ENCODE measurements at places on chromosomes 7 and 10. TPM values are rescaled to one million over a fixed set of nuclear protein-coding genes. Genes with fewer than 3 reads are reported as not detected.

Gene TMEM270
- not detected for total RNA-seq

Gene PLAU
- total RNA-seq: 6.0 TPM

DNA sequence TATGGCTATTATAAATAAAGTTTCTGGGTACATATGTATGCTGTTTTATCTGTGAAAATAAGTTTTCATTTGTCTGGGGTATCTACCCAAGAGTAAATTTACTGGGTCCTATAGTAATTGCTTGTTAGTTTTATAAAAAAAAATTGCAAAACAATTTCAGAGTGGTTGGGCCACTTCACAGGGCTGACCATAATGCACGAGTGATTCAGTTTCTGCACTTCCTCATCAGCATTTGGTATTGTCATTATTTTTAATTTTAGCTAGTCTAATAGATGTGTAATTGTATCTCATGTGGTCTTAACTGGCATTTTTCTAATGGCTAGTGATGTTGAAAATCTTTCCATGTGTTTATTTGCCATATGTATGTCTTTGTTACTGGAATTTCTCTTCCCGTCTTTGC, 452.4 kb upstream of the AKR1E2 start:
- H3K27me3 ChIP-seq: no peaks in the 10 kb centered on the region
- no peak overlapping the region for H3K4me3 ChIP-seq
- no peaks in the 10 kb centered on the region for H3K4me1 ChIP-seq
- DNase-seq: no peak
- no peaks in the 10 kb centered on the region for H3K36me3 ChIP-seq
- H3K27ac ChIP-seq: no peak overlapping the region

GRCh38 chr10:127133225-127133624, 63.2 kb downstream of the INSYN2A start:
- H3K27ac ChIP-seq: no peak overlapping the region
- DNase-seq: no peak
- no peaks in the 10 kb centered on the region for H3K36me3 ChIP-seq
- no peak overlapping the region for H3K4me3 ChIP-seq
- H3K4me1 ChIP-seq: no peaks in the 10 kb centered on the region

DNA sequence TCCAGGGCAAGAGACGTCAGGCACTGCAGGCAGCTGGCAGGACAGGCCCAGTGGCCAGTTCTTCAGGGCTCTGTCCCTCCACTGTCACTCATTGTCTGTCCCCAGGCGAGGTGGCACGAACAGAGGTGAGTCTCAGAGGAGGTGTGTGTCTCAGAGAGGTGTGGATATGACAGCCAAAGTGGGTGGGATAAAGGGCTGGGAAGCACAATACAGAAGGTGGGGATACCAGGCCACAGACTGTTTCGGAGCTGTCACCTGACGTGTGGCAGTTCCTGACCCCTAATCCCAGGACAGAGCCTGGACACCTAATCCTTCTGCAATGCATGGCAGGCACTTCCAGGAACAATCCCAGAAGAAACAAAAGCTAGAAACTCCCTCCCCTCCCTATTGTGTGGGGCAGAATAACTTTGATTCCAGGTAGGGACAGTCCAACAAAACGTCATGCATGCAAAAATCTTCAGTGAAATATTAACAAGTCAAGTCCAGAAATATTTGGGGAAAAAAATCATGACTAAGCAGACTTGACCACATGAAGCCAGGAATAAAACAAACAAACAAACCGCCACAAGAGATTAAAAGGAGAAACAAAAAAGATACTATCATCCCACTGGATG, 11.6 kb downstream of the KLRG2 start:
- peaks cover 8% of the 10 kb centered on the region for H3K4me1 ChIP-seq
- DNase-seq: no peak
- peak overlapping the region; percentile 71 for H3K27ac ChIP-seq
- H3K4me3 ChIP-seq: no peak overlapping the region
- H3K27me3 ChIP-seq: no peaks in the 10 kb centered on the region

Gene UPK3B
- 10.8 TPM for total RNA-seq

DNA sequence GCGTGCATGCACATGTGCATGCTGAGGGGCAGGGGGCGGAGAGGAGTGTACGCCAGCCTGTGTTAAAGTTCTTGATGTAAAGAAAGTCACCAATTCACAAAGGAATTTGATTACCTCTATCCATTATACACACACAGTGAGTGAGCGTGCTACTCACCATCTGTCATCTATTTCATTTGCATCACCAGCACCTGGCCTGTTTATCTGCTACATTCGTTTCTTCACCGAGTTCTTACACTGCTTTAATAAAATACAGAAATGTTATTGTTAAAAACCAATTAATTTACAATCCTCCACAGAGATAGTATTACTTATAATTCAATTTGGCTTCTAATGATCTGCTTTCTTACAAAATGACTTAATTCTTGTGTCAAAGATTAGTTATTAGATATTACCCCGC, 32.6 kb downstream of the NEUROD6 start:
- H3K4me3 ChIP-seq: no peak overlapping the region
- no peaks in the 10 kb centered on the region for H3K36me3 ChIP-seq
- H3K27ac ChIP-seq: no peak overlapping the region
- DNase-seq: no peak
- no peaks in the 10 kb centered on the region for H3K27me3 ChIP-seq

Gene MAGI2
- 22.3 TPM for total RNA-seq

Gene LEP
- not detected for total RNA-seq

DNA sequence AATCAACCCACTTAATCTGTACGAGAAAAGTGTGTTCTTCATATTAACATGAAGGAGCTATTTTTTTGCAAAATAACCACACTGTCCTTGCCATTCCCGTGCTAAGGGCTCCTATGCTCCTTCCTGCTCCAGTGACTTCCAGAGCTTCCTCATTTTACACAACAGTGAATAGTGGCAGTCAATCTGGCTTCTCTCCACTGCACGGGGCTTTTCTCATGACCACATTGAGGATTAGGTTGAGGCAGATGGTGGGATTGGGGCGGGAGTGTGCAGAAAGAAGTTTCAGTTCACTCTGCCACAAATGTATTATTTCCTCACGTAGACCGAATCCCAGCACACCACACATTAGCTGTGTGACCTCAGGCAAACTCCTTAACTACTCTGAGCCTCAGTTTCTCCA, 235.1 kb downstream of the ARHGAP12 start:
- H3K4me1 ChIP-seq: peaks cover 1% of the 10 kb centered on the region
- no peaks in the 10 kb centered on the region for H3K36me3 ChIP-seq
- no peak overlapping the region for H3K4me3 ChIP-seq
- no peak for DNase-seq
- no peaks in the 10 kb centered on the region for H3K27me3 ChIP-seq
- no peak overlapping the region for H3K27ac ChIP-seq

DNA sequence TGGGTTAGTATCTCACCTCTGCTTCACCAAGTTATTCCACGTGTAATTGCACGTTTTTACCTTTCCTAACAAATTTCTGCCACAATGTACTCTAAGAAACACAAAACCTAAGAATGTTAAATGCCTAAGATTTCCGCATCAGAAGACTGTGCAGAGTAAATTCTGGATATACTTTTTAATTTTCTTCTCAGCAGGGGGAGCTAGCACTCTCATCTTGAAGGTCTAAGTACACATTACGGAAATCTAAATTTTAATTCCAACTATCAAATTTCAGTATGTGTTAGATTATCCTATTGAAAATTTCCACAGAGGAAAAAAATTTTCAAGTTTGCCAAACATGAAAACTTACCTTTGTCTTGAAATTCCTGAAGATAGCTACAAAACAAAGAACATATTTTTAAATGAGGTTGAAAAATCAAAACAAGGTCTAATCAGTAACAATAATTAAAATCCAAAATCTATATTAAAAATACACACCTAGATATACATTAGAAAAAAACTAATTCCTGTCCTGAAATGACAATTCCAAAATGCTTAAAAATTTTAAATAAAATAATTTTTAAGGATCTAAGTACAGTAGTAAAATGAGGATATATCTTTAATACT, 10.5 kb downstream of the SKAP2 start:
- no peaks in the 10 kb centered on the region for H3K4me1 ChIP-seq
- no peaks in the 10 kb centered on the region for H3K36me3 ChIP-seq
- H3K4me3 ChIP-seq: no peak overlapping the region
- peaks cover 9% of the 10 kb centered on the region for H3K27me3 ChIP-seq
- no peak overlapping the region for H3K27ac ChIP-seq
- no peak for DNase-seq

Gene PTN
- total RNA-seq: 11.6 TPM

DNA sequence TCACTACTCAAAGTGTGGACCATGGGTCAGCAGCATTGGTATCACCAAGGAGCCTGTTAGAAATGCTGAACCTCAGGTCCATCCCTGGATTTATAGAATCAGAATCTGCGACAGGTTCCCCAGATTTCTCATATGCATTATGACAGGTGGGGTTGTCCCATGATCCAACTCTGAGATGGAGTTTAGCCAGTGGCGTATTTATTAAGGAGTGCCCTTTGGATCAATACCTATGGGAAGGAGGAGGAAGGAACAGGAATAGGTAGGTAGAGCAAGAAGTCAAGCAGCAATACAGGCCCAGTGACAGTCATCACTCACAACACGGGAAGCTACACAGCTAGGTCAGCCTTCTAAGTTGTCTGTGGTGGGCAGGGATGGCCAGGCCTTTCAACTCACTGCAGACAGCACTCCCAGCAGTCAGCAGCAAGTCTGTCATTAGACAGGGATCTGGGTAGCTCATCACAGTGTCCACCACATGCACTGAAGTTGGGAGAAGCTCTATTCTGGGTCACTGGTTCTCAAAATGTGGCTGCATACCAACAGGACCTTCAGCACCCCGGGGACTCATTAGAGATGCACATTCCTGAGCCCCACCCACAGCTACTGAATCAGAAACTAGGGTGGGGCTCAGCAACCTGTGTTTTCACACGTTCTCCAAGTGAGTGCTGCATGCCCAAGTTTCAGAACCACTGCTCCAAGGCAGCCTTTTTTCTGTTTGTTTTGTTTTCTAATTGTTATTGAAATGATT, 532.3 kb upstream of the GALNT17 start:
- DNase-seq: no peak
- no peak overlapping the region for H3K27ac ChIP-seq
- H3K36me3 ChIP-seq: no peaks in the 10 kb centered on the region
- no peak overlapping the region for H3K4me3 ChIP-seq
- H3K27me3 ChIP-seq: no peaks in the 10 kb centered on the region
- H3K4me1 ChIP-seq: no peaks in the 10 kb centered on the region

Gene MSS51
- total RNA-seq: 0.94 TPM

GRCh38 chr7:37311355-37311754, 137.3 kb downstream of the ELMO1 start:
- DNase-seq: no peak
- H3K4me3 ChIP-seq: no peak overlapping the region
- H3K4me1 ChIP-seq: peaks cover 10% of the 10 kb centered on the region
- H3K27me3 ChIP-seq: no peaks in the 10 kb centered on the region
